CD4-positive, alpha-beta T cell (primary cell): ENCODE measurements at places on chromosomes 2 and 18.

DNA sequence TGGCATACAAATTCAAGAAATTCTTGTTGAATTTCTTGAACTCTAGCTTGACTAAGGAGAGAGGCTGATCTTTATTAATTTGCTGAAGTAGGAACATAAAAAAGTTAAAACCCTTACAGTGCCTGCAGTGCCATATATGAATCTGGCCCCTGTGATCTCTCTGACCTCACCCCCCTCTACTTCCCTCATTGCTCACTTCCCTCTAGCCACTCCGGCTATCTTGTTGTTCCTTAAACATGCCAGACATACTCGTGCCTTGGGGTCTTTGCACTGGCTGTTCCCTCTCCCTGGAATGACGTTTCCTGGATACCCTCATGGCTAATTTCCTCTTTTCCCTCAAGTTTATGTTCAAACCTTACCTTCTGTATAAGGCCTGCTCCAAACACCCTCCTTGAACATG lies 246.3 kb upstream of the SIX2 start:
- no peak for DNase-seq

DNA sequence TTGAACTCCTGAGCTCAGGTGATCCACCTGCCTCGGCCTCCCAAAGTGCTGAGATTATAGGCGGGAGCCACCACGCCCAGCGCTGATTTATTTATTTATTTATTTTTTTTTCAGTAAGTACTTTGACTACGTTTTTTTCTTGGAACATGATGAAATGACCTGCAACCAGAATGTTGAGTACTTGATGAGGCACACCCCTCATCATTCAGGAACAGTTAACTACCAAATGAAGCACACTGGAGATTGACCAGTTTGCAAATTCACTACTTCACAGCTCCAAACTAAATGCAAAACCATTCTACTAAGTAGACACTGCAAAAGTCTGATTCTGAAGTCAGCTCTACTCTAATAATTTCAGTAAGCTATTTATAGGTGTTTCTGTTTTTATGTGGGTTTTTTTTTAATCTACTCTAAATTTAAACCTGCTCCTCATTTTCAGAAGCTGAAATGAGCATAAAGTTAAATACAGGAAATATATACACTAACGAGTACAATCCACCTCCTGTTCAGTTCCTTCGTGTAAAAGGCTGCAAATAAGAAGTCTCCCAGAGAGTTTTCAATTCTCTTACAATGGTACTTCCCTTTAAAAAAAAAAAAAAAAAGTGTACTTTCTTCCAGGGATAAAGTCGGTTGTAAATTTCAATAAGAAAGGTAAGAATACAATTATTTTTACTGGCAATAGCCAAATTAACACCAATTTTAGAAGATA lies 1.4 kb downstream of the GFPT1 start:
- DNase-seq = no peak

- no peak for DNase-seq
Observed at GRCh38 chr18:22971038-22971437, 37.9 kb downstream of the RBBP8 start.

GRCh38 chr2:169716238-169716886 lies 17.3 kb upstream of the KLHL23 start:
- no peak for DNase-seq

- DNase-seq = no peak
Observed at GRCh38 chr18:25229920-25230319, 122.0 kb downstream of the ZNF521 start.

DNA sequence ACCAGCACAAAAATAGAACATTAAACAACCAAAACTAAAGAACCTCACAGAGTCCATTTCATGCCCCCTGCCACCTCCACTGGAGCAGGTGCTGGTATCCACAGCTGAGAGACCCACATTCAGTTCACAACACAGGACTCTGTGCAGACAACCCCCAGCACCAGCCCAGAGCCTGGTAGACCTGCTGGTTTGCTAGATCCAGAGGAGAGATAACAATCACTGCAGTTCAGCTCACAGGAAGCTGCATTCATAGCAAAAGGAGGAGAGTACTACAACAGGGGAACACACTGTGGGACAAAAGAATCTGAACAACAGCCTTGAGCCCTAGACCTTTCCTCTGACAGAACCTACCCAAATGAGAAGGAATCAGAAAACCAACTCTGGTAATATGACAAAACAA lies 326.7 kb downstream of the METTL4 start:
- no peak for DNase-seq

DNA sequence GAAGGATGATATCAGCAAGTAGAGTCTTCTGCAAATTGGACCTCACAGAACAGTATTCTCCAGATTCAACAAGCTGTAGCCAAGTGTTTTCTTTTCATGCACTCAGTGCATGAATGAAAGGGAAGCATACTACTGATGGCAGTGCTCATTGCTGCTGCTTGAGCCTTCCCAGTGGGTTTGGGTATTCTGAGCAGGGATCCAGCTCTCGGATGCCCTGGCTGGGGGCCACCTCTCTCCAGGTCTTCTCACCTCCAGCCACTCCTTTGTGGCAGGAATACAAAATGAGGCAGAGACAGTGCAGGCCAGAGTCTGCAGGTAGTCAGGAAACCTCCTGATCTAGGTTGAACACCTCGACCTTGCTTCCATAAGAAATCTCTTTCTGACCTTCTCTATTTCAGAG lies 390.4 kb upstream of the CELF4 start:
- no peak for DNase-seq

- no peak for DNase-seq
Observed at GRCh38 chr2:219405451-219405850, 12.7 kb upstream of the DES start.

DNA sequence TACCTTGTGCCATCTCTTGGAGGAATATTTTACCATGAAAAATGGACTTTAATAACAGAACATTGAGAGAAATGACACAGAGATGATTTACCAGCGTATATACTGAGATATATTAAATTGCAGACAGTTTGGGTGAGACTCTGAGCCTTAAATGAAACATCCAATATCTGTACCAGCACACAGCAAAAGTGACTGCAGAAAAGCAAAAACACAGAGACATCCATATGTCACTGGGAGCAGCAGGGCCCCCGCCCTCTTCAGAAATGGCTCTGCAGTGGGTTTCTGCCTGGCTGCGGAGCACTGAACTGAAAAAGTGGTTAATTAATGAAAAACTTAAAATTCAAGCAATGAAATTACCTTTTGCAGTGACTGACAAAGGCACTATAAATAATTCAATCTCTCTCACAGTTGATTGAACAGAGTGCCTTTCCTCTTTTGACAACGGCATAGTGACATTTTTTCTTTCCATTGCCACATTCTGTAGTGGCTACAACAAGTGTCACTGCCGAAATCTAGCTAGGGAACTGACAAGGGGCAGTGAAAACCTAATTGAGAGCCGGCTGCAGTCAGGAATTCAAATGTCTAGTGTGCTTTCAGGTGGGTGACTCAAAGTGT lies 353.4 kb downstream of the ALK start:
- no peak for DNase-seq

GRCh38 chr2:212495046-212495445 lies 43.6 kb downstream of the ERBB4 start:
- DNase-seq = no peak

DNA sequence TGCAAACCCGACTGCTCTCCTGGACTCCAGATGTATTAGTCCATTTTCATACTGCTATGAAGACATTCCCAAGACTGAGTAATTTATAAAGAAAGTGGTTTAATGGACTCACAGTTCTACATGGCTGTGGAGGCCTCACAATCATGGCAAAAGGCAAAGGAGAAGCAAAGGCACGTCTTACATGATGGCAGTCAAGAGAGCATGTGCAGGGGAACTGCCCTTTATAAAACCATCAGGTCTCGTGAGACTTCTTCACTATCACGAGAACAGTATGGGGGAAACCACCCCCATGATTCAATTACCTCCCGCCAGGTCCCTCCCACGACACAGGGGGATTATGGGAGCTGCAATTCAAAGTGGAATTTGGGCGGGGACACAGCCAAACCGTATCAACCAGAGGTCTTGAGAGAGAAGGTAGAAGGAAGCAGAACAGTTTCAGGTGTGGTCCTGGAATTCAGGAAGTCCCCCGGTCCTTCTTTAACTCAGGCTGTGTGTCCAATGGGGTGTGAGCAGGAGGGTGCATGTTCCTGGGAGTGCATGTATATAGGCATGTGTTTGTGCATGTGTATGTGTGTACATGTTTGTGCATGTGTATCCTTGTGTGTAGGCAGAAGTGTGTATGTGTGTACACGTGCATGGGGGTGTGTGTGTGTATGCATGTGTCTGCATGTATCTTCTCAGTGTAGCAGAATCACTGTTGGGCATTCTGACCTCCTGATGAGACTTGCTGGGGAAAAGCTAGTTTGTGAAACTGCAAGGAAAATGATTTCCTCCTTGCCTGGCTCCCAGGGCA lies 46.2 kb downstream of the GREB1 start:
- DNase-seq = no peak

GRCh38 chr2:174527959-174528358 lies 41.1 kb upstream of the GPR155 start:
- no peak for DNase-seq
